ENCODE measurements at places on chromosomes 4 and X.

DNA sequence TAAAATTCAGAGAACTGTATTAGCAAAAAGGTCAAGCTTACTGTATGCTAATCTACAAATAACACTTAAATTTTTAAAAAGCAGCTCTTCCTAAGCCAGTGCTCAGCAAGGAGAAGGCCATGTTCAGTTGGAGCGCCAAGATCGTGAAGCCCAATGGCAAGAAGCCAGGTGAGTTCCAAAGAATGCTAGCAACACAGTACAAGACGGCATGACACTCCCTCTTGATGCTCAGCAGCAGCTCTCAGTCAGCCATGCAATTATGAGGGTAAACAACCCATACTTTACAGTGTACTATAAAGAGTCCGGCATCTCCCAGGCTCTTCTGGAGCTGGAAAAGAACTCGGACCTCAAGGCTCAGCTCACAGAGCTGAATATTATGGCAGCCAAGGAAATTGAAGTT is 34.9 kb downstream of the STX18 start:
- DNase-seq: no peak

DNA sequence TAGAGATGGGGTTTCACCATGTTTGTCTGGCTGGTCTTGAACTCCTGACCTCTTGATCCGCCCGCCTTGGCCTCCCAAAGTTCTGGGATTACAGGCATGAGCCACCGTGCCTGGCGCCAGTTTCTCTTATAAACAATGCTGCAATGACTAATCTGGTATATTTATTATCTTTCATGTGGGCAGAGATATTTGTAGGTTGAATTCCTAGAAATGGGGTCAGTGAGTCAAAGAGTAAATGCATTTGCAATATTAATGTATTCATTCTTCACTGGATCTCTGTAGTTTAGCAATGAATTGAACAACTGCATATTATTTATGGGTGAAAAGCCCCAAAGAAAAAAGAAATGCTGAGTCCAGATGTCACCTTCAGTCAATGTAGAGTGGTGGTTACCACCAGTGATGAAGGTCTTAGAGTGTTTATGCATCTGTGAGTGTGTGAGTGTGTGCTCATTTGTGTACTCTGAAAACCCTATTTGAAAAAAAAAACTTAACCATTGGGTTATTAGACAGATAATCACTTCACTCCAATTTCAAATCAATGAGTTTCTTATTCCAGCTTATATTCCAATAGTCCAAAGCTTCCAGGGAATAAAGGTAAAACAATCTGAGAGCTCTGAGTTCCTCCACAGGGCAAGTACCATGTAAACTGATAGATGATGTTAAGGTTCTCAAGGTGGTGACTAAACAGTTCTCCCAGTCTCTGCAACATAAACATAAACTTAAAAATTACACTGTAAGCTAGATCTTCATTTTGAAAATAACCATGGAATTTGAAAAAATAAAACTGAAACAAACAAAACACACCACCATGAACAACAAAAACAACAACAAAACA is 22.6 kb upstream of the CD38 start:
- no peak for DNase-seq

DNA sequence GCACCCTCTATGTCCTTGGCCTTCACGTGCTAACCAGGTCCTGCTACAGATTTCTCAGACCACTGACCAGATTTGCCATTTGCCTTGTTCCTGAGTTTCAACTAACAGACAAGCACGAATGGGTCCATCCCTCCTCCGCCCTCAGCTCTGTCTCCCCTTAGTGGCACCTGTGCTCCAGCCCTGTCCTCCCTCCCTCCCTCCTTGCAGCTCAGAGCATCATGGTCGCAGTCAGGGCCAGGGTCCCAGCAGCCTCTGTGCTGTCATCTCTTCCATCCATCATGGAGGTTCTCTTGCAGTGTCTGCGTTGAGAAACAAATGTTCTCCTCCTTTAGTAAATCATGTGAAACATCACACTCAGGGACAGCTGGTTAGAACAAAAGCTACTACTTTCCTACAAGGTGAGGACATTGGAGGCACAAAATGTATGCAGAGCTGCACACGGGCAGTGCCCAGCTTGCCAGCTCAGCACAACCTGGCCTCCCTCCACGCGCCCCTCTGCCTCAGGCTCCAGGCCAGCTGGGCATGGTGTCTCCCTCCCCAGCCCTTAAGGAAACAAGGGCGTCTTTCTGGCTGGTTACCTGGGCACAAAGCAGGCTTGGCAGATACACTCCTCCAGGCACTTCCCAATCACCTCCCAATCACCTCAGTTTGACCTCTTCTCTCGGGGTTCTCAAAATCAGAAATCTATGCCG is 79.5 kb upstream of the ATP6AP2 start:
- DNase-seq: no peak

DNA sequence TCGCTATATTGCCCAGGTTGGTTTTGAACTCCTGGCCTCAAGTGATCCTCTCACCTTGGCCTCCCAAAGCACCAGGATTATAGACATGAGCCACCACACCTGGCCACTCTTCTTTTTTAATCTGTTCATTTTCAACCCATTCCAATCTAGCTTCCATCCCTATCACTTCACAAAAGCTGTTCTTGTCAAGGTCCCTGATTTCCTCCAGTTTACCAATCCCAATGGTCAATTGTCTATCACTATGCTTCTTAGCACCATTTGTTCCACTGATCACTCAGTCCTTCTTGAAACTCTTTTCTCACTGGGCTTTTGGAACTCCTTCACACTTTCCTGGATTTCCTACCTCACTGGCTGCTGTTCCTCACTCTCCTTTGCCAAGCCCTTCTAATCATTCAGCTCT is 38.6 kb downstream of the PRPS1 start:
- DNase-seq: no peak

DNA sequence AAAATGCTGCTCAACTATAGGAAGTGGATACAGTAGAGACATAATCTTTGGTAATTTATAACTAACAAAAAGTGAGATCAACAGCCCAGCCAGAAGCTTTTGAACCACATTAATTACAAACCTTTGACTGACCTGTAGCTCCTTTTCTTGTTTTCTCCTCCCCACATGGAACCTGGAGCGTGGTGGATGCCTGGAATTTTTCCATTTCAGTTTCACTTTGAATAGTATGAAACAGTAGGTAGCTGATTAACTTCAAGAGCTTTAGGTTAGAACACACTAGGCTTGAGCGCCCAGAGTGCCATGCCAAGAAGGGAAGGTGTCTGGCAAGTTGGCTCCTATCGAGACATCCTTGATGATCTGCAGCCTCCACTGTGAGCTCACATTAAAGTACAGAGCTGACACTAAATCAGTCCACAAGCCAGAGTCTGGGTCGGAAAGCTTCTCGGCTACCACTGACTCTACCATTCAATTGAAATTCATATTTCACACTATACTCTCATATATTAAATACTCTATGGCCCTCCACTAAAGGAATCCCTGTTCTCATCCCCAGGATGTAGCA is 143.4 kb downstream of the GLRA2 start:
- no peak for DNase-seq

GRCh38 chr4:170849969-170850368 is 760.2 kb upstream of the AADAT start:
- DNase-seq: no peak

DNA sequence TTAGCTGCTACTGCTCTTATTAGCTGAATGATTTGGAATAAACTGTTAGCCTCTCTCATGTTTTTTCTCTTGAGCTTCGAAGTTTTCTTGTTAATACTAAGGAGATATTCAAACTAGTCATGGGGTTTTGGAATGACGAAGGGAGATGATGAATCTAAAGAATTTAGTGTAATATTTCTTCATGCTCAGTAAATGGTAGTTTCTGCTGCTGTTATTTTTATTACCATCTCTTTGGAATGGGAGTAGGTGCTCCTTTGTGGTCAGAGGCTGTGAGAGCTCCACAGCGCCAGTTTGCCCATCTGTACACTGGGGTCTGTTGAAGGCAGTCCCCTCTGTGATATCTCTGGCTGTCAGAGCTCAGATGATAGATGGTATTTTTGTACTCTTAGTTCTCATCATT is 33.7 kb downstream of the HTT start:
- DNase-seq: no peak

- DNase-seq: no peak
These were observed 32.2 kb downstream of the DCK start for GRCh38 chr4:71025654-71026053.

GRCh38 chr4:4789462-4789861 is 70.0 kb upstream of the MSX1 start:
- no peak for DNase-seq

GRCh38 chr4:182238355-182238931 is 4.8 kb upstream of the TENM3 start:
- DNase-seq: no peak

GRCh38 chrX:50671661-50672060 is 142.3 kb downstream of the SHROOM4 start:
- no peak for DNase-seq

GRCh38 chr4:44869222-44869882 is 143.0 kb upstream of the GNPDA2 start:
- DNase-seq: no peak

DNA sequence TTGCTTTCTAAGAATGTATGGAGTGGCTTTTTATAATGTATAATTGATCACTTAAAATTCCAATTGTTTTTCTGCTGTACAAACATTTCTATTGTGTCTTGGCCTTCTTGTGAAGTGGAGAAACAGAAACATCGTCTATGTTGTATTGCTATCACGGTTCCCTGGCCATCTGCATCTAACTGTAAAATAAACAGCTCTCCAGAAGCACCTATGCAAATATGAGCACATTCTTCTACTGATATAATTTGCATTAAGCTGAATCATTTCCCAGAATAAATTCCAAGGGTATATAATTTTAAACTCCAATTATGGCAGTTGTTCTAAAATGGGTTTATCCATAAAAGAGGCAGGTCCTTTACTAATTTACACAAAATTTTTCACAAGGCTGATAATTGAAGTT is 261.6 kb upstream of the STS start:
- DNase-seq: no peak

- peak; percentile 37 for DNase-seq
These were observed 1.5 kb downstream of the BEND4 start for GRCh38 chr4:42150653-42151567.

DNA sequence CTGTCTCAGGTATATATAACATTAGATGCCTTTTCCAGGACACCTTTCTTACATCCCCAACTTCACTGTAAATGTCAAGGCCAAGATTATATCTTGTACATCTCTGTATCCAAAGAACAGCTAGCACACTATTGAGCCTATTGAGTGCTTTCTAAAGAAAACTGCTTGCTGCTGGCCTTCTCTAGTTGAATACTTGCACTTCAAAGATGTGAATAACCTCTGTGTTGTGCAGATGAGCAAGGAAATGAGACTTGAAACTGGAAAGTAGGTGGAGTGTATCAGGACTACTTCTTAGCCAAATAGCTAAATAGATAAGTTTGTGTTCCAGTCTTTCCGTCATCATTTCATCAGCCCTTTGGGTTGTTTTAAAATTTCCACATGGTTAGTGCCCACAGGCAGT is 704.4 kb upstream of the AMOT start:
- no peak for DNase-seq

DNA sequence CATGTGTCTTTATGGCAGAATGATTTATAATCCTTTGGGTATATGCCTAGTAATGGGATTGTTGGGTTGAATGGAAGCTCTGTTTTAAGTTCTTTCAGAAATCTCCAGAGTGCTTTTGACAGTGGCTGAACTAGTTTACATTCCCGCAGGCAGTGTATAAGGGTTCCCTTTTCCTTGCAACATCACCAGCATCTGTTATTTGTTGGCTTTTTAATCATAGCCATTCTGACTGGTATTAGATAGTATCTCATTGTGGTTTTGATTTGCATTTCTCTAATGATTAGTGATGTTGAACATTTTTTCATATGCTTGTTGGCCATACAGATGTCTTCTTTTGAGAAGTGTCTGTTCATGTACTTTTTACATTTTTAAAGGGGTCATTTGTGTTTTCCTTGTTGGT is 129.8 kb downstream of the TBCK start:
- DNase-seq: no peak

DNA sequence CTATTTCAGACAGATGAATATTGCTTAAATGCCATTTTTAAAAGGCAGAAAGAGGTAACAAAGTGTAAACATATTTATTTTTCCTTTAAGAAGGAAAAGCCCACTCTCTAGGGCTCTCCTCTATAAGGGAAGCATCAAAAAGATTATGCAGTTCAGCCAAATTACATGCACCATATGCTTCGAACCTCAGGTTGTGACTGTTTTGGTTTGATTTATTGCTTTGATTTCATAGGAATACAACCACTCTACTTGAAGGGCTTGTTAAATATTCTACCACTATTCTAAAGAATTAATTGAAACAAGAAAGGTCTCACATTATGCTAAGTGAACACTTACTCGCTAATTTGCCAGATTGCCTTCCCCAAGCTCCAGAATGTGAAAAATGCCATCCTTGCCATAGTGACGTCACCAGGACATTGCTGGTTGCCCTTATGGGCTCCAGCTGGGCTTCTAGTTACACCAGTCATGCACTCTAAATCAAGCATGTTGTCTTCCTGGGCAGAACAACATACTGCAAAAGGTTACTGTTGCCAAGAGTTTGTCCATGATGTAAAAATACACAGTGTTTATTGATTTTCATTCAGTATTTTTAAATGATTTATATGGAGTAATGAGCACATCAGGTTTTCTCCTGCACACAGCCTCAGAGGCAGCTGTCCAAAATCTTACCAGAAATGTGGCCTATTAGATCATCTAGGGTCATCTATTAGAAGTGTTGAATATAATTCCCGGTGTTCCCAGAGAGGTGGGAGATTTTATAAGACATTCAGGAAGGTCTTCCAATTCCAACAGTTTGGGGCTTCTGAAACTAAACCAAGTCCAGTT is 164.4 kb upstream of the RAPGEF2 start:
- no peak for DNase-seq
